Activated CD4-positive, alpha-beta T cell treated with anti-CD3 and anti-CD28 coated beads, Interleukin-2, amount 50 U/mL, for 24 hours (primary cell): ENCODE measurements at places on chromosomes 7 and 10.

- no peak for DNase-seq
Measured at GRCh38 chr7:55563596-55564325, 8.5 kb downstream of the VOPP1 start.

GRCh38 chr10:99532687-99533495 lies at the start of gene NKX2-3:
NKX2-3 (plus strand) TSS chr10:99532942; CDS start chr10:99533132, 190 bp downstream.
- peak; percentile 25 for DNase-seq

- DNase-seq: no peak
Measured at GRCh38 chr10:124150189-124150806, 56.9 kb upstream of the CHST15 start.

- no peak for DNase-seq
Measured at GRCh38 chr10:130421909-130422308, 285.7 kb downstream of the GLRX3 start.

DNA sequence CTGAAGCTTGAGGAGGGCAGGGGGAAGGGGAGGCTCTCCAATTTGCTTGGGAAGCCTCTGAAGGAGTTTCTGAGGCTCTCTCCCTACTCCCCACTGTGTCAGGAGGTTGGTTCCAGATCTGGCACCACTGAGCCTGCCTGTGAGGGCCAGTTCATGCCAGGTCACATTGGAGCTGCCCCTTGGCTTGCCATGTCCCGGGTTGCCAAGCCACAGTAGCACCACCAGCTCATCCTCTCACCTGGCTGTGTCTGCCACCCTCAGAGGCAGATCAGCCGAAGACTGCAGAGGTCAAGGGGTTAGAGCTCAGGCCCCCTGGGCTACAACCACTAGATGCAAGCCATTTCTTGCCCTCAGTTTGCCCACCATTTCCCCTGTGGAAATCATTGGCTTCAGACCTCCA lies 3.1 kb downstream of the C10orf71 start:
- DNase-seq: no peak

DNA sequence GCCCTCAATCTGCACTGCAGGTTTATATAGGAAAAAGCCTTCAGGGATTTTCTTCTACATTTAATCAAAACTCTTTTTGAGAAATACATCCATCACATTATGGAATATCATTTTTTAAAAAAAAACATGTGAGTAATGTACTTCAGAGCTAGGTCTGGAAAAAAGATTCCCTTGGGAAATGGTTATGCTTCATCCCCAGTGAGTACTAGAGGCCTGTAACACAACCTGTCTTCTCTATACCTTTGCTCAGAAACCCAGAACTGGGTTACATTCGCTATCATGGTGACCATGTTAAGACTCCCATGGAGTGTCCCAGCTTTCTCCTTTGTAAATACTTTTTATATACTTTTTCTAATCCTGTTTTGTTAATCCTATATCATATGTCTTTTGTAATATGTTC lies 186.9 kb downstream of the LRRTM3 start:
- DNase-seq: no peak

GRCh38 chr10:43409385-43410109 lies 561 bp upstream of the HNRNPF start:
- DNase-seq: peak; percentile 44

- DNase-seq: no peak
Measured at GRCh38 chr10:120486671-120487205, 29.7 kb downstream of the PLPP4 start.

- no peak for DNase-seq
Measured at GRCh38 chr10:70565556-70566514, 36.7 kb downstream of the PRF1 start.

GRCh38 chr10:5585517-5586206 lies 60.9 kb downstream of the CALML3 start:
- DNase-seq: no peak

- no peak for DNase-seq
Measured at GRCh38 chr7:130614449-130614848, 54.1 kb downstream of the COPG2 start.

DNA sequence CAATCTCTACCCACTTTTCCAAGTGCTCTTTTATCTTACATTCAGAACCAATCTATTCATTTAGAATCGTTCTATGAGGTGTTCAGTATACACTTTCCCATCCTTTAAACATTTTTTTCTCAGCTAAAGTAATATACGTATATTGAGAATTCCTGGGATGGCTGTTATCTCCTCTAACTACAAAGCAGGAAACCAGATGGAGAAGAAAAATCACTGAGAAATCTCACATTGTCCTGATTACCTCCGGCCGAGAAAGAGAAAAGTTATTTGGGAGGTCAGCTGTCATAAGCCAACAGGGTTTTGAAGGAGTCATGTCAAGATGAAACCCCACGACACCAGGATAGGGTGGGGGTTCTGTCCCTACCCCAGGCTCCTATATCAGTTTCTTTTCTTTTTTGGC lies 99.2 kb upstream of the KDM7A start:
- no peak for DNase-seq

- no peak for DNase-seq
Measured at GRCh38 chr7:81519886-81520285, 250.0 kb downstream of the HGF start.

DNA sequence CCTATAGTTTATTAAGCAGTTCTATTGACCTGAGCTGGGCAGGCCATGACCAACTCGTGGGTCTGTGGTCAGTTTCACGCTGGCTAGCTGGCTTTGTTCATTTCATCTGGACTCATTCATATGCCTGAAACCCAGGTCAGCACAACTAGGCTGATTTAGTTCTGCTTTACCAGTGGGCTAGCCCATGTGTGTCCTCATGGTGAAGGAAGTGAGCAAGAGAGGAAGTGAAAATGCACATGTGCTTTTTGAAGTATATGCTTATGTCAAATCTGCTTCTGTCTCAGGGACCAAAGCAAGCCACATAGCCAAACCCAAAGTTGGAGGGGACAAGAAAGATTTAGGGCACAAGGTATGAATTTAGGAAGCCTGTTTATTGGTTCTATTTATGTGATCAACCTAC lies 154.5 kb downstream of the RNF133 start:
- DNase-seq: no peak

DNA sequence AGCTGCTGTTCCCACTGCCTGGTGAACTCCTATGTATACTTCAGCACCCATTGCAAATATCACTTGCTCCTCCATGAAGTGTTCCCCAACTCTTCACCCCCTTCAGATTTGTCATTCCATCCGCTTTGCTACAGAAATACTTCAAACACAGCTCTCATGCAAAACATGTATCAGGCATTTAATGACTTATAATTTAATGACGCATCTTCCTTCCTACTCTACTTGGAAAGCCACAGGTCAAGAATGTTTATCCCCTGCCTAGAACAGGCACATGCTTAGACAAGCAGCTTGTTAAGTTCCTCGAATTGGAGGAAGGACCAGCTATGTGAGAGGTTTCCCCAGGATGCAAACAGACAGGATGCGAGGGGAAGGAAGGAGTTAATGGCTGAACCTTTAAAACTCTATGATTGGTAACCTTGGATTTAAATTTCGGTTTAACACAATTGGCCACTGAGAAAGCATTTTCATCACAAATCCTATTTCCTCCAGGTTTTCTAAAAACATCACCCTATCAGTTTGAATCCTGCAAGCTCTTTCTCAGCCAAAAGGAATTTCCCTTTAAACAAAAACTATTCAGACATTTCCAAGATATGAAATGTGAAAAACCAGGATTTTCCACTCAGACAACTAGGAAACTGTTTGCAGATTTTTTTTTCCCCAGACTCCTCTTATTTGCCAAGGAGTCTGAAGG lies 11.5 kb downstream of the CREB3L2 start:
- no peak for DNase-seq

GRCh38 chr10:22710139-22710745 lies 4.1 kb downstream of the PIP4K2A start:
- DNase-seq: no peak

DNA sequence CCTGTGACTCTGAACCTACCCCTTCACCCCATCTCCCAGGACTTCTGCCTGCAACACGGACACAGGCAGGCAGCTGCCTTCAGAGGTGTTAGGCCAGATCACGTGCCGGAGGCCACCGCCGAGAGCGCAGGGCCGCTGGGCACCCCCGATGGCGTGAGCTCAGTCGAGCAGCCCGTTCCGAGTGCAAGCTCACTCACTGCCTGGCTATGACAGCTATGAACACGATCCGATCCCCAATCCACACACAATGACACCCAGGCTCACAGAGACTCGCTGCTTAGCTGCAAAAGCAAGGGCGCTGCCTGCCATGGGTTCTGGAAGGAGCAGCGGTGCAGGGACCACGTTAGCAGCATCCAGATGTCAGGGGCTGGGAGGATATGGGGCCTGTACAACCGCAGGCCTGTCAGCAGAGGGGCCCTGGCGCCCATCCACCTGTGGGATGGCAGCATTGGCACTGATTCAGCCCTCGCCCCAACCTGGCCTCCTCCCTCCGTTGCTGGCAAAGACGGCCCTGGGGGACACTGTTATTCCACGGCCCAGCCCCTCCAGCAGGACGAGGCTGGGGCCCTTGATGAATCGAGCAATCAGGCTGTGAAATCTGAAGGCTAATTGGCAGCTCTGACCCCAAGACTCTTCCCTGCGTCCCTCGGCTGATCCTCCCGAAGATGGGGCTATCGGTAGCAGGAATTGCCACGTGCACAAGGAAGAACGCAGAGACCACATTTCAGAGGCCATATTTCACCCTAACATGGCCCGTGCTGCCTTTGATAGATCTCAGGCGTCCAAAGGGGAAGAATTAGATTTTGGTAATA lies 230.1 kb downstream of the ELFN1 start:
- no peak for DNase-seq

DNA sequence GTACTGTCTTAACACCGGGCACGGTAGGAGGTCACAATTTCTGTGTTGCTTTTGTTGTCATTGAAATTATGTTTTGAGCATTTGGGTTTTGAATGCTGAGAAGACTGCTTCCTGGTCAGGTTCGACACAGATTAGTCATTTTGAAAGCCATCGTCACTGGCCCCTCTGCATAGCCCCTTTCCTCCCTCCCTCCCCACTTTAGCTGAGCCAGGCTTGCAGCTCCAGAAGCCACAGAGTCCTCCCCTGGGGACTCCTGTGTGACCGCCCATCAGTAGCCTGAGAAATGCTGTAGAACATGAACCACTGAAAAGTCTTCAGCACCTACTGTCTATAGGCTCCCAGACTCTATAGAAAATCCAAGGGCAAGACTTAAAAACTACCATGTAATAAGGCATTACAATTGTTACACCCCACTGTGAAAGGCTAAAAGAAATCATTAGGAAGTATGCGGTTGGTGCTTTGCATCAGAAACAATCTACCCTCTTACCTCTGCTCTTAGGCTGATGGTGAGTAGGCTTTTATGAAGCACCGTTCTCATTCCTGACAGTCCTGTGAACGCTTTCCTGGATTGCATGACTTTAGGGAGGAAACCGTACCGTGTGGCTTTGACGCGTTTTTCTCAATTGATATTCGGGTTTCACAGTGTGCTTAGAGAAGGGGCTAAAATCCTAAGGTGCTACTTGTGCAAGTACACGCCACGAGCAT lies 24.8 kb downstream of the JCAD start:
- DNase-seq: no peak

DNA sequence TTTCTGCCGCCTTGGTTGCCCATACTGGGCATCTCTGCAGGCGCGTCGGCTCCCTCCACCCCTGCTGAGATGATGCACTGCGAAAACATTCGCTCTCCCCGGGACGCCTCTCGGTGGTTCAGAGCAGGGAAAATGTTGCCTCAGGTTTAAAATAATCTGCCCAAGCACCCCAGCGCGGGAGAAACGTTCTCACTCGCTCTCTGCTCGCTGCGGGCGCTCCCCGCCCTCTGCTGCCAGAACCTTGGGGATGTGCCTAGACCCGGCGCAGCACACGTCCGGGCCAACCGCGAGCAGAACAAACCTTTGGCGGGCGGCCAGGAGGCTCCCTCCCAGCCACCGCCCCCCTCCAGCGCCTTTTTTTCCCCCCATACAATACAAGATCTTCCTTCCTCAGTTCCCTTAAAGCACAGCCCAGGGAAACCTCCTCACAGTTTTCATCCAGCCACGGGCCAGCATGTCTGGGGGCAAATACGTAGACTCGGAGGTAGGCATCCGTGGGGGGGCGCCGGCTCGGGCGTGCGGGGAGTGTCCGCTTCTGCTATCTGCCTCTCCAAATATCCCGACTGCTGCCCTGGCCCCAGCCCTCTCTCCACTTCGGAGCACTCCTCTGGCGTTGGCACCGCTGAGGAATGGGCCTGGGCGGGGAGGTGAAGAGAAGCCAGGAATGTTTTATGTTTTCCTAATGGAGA lies at the start of gene CAV1:
Gene CAV1 (plus strand): TSS at position 428 of the 689 bp plus-strand sequence. CDS start 27 bp downstream, at position 455.
- no peak for DNase-seq

GRCh38 chr10:43970717-43971116 lies 322.0 kb upstream of the ZNF32 start:
- no peak for DNase-seq

DNA sequence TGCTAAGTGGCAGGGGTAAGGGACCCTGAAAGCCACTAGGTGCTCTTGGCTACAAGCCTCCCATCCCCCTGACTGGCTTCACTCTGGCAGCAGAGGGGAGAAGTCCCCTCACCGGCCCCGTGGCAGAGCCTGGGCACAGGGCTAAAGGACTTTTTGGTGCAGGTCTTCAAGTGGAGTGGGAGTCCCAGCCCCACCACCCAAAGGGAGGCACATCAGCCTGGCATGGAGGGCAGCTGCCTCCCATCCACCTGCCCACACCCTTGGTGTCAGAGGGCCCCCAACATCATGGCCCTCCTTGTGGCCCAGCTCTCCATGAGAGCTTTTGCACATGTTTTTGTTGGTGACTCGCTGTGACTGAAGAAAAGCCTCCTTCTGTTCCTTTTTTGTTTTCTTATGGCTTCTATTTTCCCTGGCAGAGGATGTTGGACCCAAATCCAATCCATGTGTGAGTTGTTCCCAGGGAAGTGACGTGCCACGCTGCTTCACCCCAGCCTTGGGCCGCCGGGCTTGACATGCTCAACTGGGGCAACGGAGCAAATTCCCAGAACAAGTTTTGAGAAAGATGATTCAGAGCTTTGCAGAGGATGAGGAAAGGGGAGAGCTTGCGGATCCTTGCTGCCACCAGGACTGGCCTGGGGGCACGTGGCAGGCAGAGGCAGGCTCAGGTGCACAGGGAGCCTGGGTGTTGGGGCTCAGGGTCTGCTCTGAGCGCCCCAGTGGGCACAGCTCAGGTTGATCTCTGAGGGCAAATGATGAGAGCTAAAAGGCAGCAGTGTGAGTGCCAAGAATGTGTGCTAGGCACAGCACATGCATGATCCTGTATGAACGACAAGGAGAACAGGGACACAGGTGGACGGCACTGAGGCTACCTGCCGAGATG lies 1.9 kb upstream of the AEBP1 start:
- DNase-seq: no peak

DNA sequence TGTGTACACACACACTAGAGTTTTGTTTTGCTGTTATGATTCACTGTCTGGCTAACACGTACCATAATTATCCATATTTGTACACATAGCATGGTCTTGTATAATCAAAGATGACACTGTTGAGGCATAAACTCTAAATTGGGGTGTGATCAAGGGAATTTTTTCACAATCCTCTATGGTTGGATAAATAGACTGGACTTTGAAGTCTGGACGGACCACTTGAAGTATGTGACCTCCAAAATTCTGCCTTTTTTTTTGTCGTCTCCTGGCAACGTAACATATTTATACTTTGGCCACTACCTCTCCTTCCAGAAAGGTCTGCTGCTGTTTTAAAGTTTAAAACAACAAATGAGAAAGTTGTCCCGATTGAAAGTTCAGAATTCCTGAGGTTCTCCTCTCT lies 193.4 kb downstream of the CACNB2 start:
- no peak for DNase-seq

GRCh38 chr7:117858712-117859111 lies 14.5 kb downstream of the CTTNBP2 start:
- no peak for DNase-seq
